NCI-H82 (cell line): ENCODE measurements at places on chromosomes 6 and 20.

DNA sequence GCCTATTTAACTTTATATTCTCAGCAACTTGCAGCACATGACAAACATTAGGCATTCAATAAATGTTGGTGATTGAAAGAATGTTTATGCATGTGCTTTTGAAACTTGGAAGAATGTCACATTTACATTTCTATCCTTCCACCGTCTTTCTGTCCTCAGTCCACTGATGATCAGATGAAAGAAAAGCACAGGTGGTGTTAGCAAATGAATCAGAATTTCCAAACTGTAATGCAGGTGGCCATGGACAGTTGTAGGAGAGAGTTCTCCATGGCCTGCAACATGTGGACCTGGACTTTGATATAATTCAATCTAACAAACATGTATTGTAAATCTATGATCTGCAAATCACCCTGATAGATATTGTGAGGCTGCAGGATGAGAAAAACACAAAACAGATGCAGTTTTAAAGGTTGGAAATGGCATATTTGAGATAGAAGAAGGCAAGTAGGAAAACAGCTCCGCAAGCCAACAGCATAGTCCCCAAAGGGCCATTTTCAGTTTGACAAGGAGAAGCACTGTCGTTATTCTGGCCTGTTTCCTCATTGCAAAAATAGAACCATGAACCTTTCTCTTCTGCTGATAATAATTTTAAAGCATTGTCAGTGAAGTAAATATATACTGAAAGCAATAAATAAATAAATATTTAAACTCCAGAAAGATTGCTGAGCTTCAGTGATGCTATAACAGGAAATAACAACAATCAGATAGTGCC, 119.4 kb downstream of the AIG1 start:
- no peak for DNase-seq

- no peak for DNase-seq
These were observed 97.9 kb upstream of the TMEM181 start for GRCh38 chr6:158461954-158462353.

- DNase-seq: no peak
These were observed 131.6 kb downstream of the KIF16B start for GRCh38 chr20:16441546-16442164.

DNA sequence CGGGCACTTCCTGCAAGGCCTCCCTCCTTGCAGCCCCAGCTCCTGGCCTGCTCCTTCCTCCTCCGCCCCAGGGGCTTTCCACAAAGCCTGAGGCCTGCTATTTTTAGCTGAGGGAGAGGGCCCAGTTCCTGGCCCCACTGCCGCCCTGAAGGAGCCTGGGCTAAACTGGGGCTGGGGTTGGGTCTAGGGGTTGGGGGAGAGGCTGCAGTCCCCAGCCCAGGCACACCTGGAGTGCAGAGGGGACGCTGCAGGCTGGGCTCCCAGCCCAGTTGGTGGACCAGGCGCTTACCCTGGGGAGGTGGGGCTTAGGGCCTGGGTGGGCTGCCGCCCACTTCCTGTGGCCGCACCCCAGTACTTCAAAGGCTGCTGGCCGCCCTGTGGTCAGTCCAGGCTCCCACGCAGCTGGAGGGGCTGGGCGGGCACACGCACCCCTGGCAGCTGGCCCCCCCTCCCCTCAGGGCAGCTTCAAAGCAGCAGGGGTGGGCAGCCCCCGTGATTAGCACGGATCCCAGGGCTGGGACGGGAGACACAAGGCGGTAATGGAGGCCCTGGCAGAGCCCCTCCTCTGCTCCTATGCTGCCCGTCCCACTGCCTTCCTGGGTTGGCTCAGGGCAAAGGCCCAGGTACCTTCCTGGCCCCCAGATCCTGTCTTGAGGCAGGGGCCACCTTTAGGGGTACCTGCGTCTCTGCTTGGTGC, 7.1 kb upstream of the ABHD16B start:
- DNase-seq: no peak

DNA sequence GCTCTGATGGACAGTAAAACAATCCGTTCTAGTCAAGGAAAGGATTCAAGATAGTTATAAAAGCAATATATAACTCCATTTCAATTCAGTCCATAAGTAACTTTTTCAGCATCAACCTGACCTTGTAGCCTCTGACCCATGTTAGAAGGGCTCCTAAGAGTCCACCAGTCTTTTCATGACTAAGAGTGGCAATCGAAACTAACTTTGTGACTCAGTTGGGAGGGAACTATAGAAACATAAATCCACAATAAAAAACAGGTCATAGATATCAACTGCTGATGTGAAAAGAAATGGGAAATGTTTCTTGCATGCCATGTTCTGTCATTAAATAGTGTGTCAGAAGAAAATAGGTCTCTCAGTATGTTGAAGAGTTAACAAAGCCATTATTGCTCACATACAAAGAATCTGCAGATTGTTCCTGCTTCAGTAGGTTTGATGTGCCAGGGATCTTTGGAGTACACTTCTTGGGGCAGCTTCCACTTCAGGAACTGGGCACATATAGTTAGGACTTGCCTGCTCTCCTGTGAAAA, 16.2 kb upstream of the RBL1 start:
- no peak for DNase-seq
